Urinary bladder (tissue), 4 donors: ENCODE measurements at places on chromosomes 6 and 20.

DNA sequence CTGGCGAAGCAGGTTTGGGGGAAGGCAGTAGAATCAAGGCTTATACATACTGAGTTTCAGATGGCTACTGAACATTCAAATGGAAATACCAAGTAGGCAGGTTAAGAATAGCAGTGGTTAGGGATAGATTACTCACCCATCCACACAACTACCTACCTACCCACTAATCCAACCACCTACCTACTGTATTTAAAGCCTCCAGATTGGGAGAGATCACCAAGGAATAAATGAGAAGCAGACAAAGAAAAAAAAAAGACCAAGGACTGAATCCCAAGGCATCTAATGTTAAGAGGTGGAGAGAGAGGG, 68.3 kb upstream of the SMIM29 start:
- DNase-seq, result no peak

DNA sequence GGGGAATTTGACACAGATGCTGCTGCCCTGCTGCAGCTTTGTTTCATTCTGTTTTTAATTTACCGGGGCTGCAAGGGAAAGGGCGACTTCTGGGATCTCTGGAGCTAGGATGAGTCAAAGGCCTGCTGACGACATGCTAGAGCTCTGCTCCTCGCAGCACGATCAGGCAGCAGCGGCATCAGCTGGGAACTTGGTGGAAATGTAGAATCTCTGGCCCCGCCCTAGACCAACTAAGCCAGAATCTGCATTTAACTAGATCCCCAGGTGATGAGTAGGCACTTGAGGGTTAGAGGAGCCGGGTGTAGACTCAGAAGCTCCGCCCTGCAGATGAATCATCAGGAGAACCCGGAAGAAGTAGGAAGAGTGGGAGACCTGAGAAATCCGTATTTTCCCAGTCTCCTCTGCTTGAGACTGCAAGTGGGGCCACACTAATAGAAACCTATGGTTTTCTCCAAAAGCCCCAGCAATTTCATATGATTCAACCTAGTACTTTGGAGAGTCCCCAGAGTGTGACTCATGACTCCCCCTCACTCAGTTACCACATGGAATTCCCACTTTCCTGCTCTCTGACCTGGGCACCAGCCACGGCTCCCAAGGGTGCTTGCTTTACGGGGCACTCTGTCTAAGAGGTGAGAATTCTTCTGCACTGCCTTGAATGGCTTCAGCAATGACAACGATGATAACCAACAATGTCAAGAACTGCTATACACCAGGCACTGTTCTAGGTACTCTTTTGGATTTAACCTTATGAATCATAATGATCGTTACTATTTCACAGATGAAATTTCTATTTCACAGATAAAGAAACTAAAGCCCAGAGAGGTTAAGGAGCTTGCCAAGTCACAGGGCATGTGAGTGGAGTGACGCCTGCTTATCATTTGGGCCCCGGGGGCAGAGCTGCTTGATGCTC, 18.1 kb downstream of the TUBB2B start:
- no peak for DNase-seq

GRCh38 chr20:50252701-50253100, 62.1 kb downstream of the CEBPB start:
- DNase-seq, result no peak

DNA sequence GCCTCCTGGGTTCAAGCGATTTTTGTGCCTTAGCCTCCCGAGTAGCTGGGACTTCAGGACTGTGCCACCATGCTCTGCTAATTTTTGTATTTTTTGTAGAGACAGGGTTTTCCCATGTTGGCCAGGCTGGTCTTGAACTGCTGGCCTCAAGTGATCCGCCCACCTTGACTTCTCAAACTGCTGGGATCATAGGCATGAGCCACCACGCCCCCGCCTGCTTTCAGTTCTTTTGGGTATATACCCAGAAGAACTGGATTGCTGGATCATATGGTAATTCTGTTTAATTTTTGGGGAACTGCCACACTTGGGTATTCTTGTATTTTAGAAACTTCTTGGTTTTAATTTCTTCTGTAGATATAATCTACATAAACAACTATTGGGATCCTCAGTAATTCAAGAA, 17.0 kb downstream of the CDS2 start:
- DNase-seq, result no peak

DNA sequence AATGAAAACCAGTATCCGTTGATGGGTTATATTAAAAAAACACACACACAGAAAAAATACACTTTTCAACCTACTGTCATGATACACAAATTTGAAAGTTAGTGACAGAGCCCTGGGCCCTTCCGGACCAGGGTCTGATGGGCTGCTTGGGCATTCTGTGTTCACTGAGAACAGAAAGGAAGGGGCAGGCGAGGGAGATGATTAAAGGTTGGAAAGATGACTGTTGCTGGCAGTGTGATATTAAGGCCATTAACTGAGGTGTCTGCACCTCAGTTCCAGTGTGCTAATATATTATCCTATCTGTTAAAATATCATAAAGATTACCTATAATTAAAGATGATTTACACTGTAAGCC, 18.7 kb upstream of the QKI start:
- DNase-seq, result no peak

- no peak for DNase-seq
Measured at GRCh38 chr20:4973330-4974097, 27.8 kb downstream of the SLC23A2 start.

DNA sequence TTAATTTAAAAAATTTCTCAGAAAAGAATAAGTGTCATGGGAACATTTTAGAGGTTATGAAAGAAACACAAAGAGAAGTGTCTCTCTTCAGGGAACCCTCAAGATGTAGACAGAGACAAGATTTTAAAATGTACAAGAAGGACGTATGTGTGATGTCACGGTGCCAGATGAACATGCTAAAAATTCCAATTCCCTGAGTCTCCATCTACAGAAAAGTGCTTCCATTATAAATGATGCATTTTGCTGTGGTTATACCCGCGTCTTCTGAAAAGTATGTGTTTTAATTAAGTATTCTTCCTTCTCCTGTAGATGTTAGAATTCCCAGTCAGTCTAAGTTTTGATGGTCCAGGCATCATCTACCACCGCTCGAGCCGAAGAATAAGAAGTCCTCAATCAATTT, 489.1 kb downstream of the PREX1 start:
- DNase-seq, result no peak

DNA sequence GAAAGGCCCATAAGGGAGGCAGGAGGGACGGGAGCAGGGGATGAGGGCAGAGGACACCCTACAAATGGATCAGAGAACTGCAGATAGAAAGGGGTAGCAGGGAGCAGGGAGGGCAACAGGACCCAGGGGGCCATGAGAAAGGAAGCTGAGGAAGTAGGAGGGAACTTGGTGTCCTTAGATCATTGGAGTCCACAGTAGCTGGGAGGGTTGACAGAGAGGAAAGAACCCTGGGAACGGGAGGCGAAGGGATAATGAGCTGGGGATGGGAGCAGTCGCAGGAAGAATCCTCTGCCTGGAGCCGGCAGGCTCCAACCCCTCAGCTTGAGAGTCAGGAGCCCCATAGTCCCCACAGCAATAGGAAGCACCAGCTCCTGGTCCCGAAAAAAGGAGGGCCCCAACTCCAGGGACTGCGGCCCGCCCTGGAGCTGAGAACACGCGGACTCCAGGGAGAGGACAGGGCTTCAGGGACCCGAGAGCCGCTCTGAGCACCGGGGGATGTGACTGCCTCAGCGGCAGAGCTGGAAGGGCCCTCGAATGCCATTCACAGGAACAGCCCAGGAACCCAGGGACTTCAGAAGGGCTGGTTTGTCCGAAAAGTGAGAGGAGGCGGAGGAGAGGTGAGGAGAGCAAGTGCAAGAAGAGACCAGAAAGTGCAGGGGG, 32.7 kb downstream of the HLA-A start:
- no peak for DNase-seq
